ENCODE measurements at places on chromosomes 3 and 15. TPM values are rescaled to one million over a fixed set of nuclear protein-coding genes. Genes with fewer than 3 reads are reported as not detected.

- DNase-seq: no peak
These were observed 67.9 kb upstream of the RBP1 start for GRCh38 chr3:139607257-139608107.

GRCh38 chr3:187942658-187943241, 197.5 kb upstream of the BCL6 start:
- no peak for DNase-seq

GRCh38 chr15:27091270-27091940, 120.4 kb downstream of the GABRG3 start:
- DNase-seq: no peak

KNG1 gene
- not detected for total RNA-seq

AADACL2 gene
- not detected for total RNA-seq

GRCh38 chr3:162584986-162585385, 1088.4 kb downstream of the OTOL1 start:
- DNase-seq: no peak

Measured in activated naive CD8-positive, alpha-beta T cell treated with anti-CD3 and anti-CD28 coated beads for 36 hours (primary cell).